ENCODE measurements at places on chromosomes 1 and 21.

DNA sequence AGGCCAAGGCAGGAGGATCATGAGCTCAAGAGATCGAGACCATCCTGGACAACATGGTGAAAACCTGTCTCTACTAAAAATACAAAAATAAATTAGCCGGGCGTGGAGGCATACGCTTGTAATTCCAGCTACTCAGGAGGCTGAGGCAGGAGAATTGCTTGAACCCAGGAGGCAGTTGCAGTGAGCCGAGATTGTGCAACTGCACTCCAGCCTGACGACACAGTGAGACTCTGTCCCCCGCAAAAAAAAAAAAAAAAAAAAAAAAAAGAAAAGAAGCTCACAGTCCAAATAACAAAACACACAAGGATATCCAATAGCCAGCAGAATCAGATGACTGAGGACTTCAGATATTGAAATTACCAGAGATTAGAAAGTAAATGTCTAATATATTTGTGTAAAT lies 11.8 kb downstream of the AHCTF1 start:
- no peak for DNase-seq

- no peak for DNase-seq
Measured at GRCh38 chr21:16058896-16059295, 329.1 kb downstream of the USP25 start.

DNA sequence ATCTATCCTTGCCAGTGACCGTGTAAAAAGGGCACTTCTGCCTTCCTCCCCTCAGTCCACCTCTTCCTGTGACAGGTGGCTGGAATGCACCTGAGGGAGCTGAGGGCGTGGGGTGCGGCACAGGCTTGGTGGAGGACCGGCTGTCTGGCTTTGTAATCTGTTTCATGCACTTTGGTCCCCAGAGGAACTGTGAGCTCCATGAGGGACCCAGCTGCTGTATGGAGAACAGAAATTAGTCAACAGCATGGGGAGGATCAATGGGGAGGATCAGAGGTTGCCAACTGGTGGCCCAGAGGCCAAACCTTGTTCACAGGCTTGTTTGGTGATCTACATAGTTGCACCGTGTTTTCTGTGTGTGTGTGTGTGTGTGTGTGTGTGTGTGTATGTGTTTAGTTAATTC lies 19.0 kb upstream of the LUZP1 start:
- DNase-seq: no peak

DNA sequence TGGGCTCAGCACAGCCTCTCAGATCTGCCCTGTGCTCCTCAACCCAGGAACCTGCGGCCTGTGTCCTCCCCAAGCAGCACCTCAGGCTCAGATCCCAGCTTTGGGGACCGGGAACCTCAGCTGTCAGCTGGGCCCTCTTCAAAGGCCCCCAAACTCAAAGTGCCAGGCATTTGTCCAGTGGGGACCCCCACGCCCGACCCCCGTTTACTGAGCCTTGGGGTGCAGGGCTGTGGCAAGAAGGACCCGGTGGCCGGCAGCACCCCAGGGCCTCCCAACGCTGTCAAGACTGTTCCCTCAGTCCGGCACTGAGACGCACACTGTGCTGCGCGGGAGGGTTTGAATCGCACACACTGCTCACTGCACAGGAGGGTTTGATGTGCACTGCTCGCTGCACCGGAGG lies 35.0 kb downstream of the MORN1 start:
- DNase-seq: peak; percentile 17

DNA sequence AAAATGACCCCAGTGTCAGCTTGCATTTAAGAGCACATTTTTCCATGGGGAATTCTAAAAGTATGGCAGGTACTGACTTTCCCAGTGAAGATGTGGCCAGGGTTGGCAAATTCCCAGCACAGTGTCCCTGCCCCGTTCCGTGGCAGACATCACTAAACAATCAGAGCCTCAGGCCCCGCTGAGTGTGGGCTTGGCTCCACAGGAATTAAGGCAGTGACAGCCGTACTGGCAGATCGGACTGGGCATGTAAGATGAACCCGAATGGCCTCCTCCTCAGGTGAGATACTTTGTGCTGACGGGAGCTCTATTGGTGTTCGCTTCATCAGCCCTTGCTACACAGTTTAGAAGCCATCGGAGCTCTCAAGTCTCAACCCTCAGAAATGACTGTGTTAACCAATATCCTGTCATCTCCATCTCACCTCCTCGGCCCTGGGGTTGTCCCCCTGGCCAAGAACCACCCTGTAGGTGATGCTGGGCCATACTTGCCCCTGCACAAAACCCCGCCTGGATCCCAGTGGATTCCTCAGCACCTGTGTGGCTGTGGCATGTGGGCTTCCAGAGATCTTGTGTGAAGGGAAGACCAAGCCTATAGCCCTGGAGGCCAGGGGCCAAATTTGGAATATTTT lies 29.0 kb upstream of the ABCG1 start:
- no peak for DNase-seq

DNA sequence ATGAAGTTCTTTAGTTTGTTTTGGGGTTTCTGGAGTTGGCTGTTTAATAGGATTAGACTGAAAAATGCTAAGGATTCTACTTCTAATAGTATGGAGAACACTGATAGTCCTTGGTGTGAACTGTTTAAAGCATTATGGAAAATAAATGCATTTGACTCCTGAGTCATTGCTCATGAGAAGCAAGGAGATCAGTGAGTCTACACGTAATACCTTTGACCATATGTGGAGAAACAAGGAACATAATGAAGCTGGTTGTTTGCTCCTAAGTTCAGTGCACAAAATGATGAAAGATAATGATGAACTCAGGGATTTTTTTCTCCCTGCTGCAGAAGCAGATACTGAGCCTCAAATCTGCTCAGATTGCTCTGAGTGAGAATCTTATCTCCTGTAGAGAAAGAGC lies 158.9 kb upstream of the COL11A1 start:
- DNase-seq: no peak

GRCh38 chr1:41483001-41483850 lies 1.3 kb downstream of the EDN2 start:
- DNase-seq: no peak

Data from posterior cingulate gyrus (tissue), 11 donors.